ENCODE measurements at places on chromosomes 6 and 20.
A peak's percentile ranks its signal among the peaks of the same experiment; 100 is the strongest.

- no peak for DNase-seq
Observed at GRCh38 chr6:39280247-39280731, 33.9 kb downstream of the KCNK17 start.

GRCh38 chr6:86331265-86331840 lies 606.0 kb upstream of the HTR1E start:
- DNase-seq = no peak

GRCh38 chr6:4153514-4153985 lies 18.2 kb upstream of the ECI2 start:
- DNase-seq = no peak

DNA sequence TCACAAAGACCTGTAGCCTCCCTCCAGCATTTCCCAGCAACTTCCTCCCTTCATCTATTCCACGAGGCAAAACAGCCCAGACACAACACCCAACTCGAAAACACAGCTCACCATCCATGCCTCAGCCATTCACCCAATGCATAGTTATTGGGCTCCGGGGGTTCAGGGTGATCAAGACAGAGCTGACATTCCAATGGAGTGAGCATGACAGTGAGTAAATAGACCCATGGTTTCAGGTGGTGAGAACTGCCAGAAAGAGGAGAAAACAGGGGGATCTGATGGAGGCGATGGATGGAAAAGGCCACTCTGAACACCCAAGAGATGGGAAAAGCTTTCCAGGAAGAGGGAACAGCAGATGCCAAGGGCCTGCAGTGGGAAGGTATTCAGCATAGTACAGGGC lies 5.9 kb downstream of the CASS4 start:
- DNase-seq = peak; percentile 53

DNA sequence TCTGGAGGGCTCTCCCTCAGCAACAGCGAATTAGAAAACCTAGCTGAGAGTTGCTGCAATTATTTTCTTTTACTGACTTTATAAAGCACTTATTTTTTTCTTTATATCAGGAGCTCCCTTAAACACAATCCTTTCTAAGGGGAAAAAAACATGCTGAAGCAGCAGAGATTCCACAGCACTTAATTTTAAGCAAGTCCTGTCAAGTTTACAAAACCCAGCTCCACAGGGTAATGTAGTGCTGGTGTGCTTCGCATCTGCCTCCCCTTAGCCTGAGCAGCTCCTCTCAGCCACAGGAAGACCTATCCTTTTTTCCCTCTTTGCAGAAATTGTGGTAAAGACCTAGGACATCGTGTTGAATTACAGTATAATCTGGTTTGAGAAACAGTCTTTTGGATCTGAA lies 208.1 kb upstream of the SYNDIG1 start:
- DNase-seq = no peak

DNA sequence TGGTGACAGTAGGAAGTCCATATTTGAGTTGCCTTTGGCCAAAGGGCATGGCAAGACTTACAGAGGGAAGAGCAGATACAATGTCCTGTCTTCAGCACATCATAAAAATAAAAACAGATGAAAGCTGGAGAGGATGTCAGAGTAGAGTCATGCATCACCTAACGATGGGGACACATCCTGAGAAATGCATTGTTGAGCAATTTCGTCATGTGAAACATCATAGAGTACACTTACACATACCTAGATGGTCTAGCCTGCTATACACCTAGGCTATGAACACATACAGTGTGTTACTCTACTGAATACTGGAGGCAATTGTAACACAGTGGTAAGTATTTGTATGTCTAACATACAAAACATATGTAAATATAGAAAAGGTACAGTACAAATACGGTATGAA lies 75.6 kb downstream of the VEGFA start:
- no peak for DNase-seq

DNA sequence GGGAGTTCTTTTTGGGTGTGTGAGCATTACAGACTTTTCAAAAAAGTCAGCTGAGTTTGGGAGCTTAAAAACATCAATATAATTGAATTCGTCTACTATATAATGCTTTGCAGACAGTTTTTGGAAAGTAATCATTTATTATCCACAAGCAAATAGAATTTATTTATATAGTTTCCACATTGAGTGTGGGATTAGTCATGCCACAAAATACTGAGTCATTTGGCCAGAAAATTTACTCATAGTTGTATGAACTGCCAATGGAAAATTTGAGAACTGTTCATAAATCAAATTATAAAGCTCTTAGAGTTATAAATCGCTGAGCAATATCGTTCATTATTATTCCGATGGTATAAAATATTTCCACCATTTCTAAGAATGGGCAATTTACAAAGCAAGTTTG lies 5.0 kb downstream of the BEND6 start:
- peak; percentile 85 for DNase-seq

- no peak for DNase-seq
Observed at GRCh38 chr6:144666781-144667180, 381.6 kb downstream of the UTRN start.

DNA sequence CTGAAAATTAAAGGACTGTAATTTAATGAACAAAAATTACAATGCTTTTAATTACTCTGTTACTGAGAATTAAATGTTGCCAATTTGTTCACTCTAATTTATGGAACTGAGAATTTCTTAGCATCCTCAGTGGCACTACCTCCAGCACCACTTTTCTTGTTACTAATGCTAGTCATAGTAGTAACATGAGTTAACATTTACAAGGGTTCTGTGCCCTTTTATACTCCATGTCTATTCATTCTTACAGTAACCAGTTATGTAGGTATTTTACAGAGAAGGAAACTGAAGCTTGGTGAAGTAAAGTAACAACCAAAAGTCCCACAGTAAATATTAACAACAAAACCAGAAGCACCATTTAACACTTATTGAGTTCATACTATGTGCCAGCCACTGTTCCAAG lies 34.3 kb downstream of the RARS2 start:
- no peak for DNase-seq

DNA sequence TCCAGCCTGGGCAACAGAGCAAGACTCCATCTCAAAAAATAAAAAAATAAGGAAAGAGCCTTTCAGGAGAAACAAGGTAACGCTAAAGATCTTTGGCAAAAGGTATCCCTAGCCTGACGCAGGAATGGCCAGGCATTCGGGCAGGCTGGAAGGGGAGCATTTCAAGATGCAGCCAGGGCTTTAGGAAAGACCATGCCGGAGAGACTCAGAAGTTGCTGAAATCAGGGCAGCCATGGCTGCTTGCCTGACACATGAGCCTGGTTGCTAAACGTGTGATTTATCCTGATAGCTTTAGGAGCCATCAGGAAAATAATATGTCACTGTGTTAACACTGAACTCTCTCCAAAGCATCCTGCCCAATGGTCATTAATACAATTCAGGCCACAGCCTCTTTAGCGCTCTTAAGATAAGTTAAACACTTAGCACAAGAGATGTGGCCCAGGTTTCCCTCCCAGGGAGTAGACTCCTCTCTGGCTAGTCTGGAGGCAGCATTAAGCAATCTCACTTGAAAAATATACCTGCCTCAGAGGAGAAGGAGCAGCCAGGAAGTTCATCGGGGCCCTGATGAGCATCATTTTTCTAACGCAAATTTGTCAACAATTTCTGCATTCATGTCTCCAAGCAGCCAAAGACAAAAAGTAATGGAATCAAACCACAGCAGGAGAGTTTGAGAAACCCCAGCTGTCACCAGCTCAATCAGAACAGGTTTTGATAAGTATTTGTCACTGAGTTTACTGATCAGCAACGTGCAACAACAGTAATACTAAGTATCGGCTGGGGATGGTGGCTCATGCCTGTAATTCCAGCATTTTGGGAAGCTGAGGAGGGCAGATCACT lies 200.0 kb downstream of the ZMYND8 start:
- DNase-seq = no peak

- DNase-seq = peak; percentile 96
Observed at GRCh38 chr6:16909658-16910360, 148.5 kb upstream of the ATXN1 start.

DNA sequence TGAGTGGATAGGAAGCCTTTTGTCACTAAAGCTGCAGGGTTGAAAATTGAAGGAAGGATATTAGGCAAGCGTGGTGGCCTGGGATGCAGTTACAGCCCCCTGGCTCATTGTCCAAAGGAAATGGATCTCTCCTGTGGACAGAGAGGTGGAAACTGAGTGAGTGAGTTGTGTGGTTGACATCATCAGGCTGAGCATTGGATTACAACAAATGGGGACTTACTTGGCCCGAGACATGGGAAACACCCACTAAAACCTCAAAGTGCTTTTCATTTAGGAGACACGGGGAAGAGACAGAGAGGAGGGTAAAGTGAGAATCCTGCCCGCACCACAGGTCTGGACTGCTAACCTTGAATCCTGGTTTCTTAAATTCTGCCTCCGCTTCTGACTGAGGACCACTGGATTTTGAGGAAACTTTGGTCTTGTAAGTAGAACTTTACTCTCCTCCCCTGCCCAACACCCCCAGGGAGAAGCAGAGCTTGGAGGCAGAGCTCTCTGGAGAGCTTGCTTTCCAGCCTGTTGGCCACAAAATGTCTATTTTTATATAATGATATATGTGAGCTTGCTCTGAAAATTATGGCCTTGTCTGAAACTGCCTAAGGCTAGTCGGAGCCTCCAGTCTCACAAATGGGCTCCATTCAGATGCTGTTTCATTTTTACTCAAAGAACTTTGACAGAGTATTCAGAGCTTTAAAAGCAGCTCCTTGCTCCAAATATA lies at the start of gene PKIG:
Gene PKIG (plus strand): TSS at position 269 of the 715 bp plus-strand sequence. CDS start 31,978 bp downstream, outside the sequence.
- peak; percentile 83 for DNase-seq

- DNase-seq = no peak
Observed at GRCh38 chr6:150652848-150653613, 53.3 kb downstream of the PLEKHG1 start.

DNA sequence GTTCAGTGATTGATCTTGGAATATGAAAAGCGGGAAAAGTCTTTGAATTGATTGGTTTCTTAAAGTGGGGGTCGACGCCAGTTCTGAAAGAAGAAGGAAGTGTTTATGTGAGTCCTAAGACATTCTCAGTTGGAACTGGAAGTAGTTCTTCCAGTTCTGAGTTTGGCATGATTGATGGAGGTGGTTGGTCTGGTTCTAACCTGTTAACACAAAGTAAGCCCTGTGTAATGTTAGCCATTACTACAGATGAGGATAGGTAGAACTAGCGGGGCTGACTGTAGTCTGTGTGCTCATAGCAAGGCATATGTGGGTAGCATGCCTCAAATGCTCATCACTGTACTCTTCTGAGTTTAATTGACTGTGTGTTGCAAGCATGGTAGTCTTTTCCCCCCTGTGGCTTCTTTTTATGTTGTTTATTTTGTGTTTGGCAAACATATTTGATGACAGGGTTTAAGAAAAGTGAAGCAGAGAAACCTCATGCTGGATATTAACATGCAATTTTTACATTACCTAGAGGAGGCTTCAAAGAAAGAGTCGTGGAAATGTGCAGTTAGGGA lies 24.9 kb downstream of the CITED2 start:
- no peak for DNase-seq

DNA sequence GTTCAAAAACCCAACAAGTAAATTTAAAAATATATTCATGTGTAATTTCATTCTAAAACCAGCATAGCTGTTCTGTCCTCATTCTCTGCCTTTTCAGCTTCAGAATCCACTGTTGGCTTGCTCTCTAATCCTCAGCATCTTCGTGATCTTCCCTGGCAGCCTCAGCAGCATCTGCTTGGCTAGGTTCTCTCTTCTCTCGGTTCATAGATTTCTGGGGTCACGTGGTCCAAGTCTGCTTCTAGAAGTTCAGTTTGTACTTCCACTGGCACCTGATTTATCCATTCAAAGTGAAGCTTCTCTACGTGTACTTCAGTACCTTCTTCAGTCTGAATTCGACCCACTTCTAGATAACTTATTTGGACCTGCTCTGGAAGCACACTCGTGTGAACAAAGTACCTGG lies 245.7 kb downstream of the EPM2A start:
- DNase-seq = no peak

DNA sequence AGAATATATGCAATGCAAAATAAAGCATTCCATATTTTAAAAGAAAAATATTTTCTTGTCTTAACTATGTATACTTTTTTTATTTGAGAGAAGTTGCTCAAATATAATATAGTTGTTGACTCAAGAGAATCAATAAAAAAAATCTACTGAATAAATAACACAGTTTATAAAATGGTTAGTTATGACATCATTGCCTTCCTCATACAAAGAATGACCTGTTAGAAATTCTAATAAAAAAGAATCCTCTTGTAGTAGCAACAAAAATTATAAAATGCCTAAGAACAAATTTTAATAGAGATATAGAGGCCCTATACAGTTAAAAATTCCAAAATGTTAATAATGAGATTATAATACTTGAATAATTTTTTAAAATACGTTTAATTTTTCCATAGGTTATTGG lies 96.5 kb upstream of the AHI1 start:
- DNase-seq = no peak

GRCh38 chr6:7545316-7546019 lies 4.0 kb downstream of the DSP start:
- no peak for DNase-seq
